ENCODE measurements at places on chromosomes 7 and 10. TPM values are rescaled to one million over a fixed set of nuclear protein-coding genes. Genes with fewer than 3 reads are reported as not detected.

- no peaks in the 10 kb centered on the region for H3K27me3 ChIP-seq
- H3K36me3 ChIP-seq: no peaks in the 10 kb centered on the region
- DNase-seq: no peak
- no peaks in the 10 kb centered on the region for H3K4me1 ChIP-seq
Observed at GRCh38 chr10:32065856-32066255, 9.6 kb upstream of the KIF5B start.

DNA sequence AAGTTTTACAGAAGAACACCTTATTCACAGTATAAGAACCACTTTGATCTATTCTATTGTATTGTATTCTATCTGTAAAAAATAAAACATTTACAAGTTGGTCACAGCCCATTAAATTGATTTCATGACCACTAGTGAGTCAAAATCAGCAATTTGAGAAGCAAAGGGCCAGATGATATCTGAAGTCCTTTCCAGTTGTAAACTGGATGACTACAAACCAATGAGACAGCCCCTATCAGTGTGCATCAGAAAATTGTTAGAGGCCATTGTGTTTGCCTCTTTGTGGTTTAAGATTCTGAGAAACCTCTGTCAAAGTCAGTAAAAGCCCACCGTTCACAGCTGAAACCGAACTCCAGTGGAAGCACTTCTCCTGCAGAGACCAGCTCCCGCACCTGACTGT lies 54.8 kb downstream of the TBXAS1 start:
- H3K36me3 ChIP-seq: no peaks in the 10 kb centered on the region
- no peak overlapping the region for H3K27ac ChIP-seq
- no peak for DNase-seq
- H3K4me3 ChIP-seq: no peak overlapping the region

The PRSS37 gene
- not detected for total RNA-seq

DNA sequence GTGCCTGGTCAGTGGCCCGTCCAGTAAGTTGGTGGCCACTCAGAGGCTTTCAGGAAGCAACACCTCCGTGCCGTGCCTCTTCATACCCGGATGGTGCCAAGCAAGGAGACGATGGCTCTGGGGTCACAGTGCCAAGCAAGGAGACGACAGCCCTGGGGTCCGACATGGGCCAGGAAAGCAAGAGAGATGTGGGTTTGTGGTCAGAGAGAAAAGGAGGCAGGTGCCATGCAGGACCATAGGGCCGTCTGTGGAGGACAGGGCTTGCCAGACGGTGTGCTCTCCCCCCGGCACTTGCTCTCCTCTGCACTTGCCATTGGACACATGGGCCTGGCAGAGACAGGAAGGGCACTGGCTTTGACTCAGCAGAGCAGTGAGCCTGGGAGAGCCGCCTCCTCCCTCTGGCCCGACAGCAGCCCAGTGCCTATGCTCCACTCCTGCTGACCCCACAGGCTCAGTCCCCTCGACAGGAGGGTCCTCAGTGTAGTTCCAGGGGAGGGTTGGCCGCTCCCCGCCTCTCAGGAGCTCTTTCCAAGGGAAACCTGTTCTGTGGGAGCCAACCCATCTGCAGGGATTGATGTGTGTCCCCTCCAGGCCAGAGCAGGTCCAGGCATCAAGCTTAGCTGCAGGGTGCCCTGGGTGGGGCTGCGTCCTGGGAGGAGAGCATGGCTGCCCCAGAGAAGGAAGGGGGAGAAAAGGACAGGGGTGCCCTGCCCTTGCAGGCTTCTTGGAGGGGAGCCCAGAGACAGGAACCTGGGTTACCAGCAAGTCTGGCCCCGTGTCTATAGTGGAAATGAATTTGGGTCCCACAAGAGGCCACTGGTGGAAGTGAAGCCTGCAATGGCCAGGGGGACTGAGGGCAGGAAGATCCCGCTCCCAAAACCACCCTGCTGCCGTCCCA lies 7.6 kb upstream of the CALML5 start:
- no peak overlapping the region for H3K4me3 ChIP-seq
- no peaks in the 10 kb centered on the region for H3K36me3 ChIP-seq
- peak; percentile 7 for DNase-seq
- H3K4me1 ChIP-seq: peaks cover 13% of the 10 kb centered on the region
- H3K27ac ChIP-seq: no peak overlapping the region

GRCh38 chr7:78345979-78346378 lies 547.4 kb downstream of the PHTF2 start:
- DNase-seq: no peak
- H3K36me3 ChIP-seq: no peaks in the 10 kb centered on the region
- H3K27ac ChIP-seq: no peak overlapping the region
- H3K4me1 ChIP-seq: no peaks in the 10 kb centered on the region
- H3K4me3 ChIP-seq: no peak overlapping the region

DNA sequence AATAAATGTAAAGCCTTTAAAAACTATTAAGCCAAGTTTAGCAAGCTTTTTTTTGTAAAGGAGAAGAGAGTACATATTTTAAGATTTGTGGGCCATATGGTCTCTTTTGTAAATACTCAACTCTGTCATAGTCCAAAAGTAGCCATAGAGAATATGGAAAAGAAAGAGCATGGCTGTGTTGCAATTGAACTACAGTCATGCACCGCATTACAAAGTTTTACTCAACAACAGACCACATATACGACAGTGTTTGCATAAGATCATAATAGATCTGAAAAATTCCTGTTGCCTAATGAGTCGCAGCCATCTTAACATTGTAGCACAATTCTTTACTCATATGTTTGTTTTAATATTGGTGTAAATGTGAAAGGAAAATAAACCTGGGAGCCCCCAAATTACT lies 440.8 kb downstream of the HTR7 start:
- DNase-seq: no peak
- H3K4me1 ChIP-seq: no peaks in the 10 kb centered on the region
- H3K36me3 ChIP-seq: no peaks in the 10 kb centered on the region
- H3K4me3 ChIP-seq: no peak overlapping the region

- no peak overlapping the region for H3K4me3 ChIP-seq
- H3K27ac ChIP-seq: no peak overlapping the region
- no peaks in the 10 kb centered on the region for H3K36me3 ChIP-seq
- H3K27me3 ChIP-seq: no peaks in the 10 kb centered on the region
- peaks cover 4% of the 10 kb centered on the region for H3K4me1 ChIP-seq
Observed at GRCh38 chr10:46319389-46319788, 32.6 kb downstream of the ANTXRL start.

The ADAP1 gene
- 84.9 TPM for total RNA-seq

- DNase-seq: peak; percentile 71
- H3K4me3 ChIP-seq: peak overlapping the region; percentile 89
- no peaks in the 10 kb centered on the region for H3K27me3 ChIP-seq
- no peaks in the 10 kb centered on the region for H3K36me3 ChIP-seq
- H3K4me1 ChIP-seq: peaks cover 28% of the 10 kb centered on the region
Observed at GRCh38 chr7:5429253-5429856, 5.7 kb upstream of the TNRC18 start.

- DNase-seq: no peak
- H3K36me3 ChIP-seq: no peaks in the 10 kb centered on the region
- H3K27ac ChIP-seq: no peak overlapping the region
- no peak overlapping the region for H3K4me3 ChIP-seq
- no peaks in the 10 kb centered on the region for H3K27me3 ChIP-seq
Observed at GRCh38 chr7:36034020-36034419, 119.0 kb upstream of the EEPD1 start.

DNA sequence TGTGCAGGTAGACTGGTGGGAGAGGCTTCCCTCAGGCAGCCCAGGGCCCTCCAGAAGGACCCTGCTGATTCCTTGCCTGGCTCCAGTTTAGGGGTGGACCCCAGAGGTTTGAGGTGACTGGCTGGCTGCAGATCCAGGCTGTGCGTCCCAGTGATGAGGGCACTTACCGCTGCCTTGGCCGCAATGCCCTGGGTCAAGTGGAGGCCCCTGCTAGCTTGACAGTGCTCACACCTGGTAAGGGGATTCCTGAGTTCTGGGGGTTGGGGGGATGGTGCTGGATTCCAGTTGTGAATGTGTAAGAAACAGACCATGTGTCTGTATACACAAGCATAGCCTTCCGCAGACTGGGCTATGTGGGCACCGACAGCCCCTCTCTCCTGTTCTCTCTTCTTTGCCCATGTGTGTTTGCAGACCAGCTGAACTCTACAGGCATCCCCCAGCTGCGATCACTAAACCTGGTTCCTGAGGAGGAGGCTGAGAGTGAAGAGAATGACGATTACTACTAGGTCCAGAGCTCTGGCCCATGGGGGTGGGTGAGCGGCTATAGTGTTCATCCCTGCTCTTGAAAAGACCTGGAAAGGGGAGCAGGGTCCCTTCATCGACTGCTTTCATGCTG lies 2.7 kb downstream of the KAZALD1 start:
- peak overlapping the region; percentile 84 for H3K27ac ChIP-seq
- peaks cover 20% of the 10 kb centered on the region for H3K27me3 ChIP-seq
- no peak for DNase-seq
- H3K4me3 ChIP-seq: no peak overlapping the region

DNA sequence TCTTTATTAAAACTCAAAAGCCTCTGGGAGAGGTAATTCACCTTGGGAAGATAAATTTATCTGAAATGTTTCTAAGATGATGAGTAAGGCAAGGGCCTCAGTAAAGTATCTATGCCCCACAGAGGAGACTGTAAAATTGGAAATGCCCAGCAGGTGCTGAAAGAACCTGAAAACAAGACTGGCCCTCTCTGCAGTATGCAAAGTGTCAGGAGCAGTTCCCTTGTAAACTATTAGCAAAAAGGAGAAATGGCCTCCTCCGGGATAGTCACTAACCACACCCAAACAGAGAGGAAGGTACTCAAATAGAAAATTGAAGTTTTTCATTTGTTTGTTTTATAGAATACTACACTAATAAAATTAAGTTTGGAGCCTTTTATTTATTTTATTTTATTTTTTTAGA lies 81.2 kb downstream of the FZD1 start:
- no peaks in the 10 kb centered on the region for H3K36me3 ChIP-seq
- no peak for DNase-seq
- no peak overlapping the region for H3K27ac ChIP-seq
- no peak overlapping the region for H3K4me3 ChIP-seq
- no peaks in the 10 kb centered on the region for H3K4me1 ChIP-seq

- no peak overlapping the region for H3K4me3 ChIP-seq
- no peaks in the 10 kb centered on the region for H3K4me1 ChIP-seq
- H3K36me3 ChIP-seq: no peaks in the 10 kb centered on the region
- no peak for DNase-seq
- H3K27me3 ChIP-seq: no peaks in the 10 kb centered on the region
- no peak overlapping the region for H3K27ac ChIP-seq
Observed at GRCh38 chr7:107833684-107834106, 30.7 kb upstream of the SLC26A3 start.

DNA sequence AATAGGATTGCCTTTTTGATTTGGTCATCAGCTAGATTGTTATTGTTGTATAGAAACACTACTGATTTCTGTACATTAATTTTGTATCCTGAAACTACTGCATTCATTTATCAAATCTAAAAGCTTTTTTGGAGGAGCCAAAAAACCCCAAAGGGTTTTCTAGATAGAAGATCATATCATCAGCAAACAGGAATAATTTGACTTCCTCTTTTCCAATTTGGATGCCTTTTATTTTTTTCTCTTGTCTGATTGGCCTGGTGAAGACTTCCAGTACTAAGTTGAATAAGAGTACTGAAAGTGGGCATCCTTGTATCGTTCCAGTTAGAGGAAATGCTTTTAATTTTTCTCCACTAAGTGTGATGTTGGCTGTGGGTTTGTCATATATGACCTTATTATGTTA lies 10.6 kb upstream of the ENTPD7 start:
- H3K27ac ChIP-seq: no peak overlapping the region
- DNase-seq: no peak
- no peaks in the 10 kb centered on the region for H3K4me1 ChIP-seq
- H3K27me3 ChIP-seq: no peaks in the 10 kb centered on the region
- no peaks in the 10 kb centered on the region for H3K36me3 ChIP-seq

- H3K4me3 ChIP-seq: no peak overlapping the region
- H3K4me1 ChIP-seq: no peaks in the 10 kb centered on the region
- no peak overlapping the region for H3K27ac ChIP-seq
- no peaks in the 10 kb centered on the region for H3K36me3 ChIP-seq
- peak; percentile 65 for DNase-seq
Observed at GRCh38 chr7:157253850-157254249, 83.0 kb upstream of the DNAJB6 start.

The GDF2 gene
- total RNA-seq: not detected

- H3K4me3 ChIP-seq: no peak overlapping the region
- no peak for DNase-seq
- H3K27ac ChIP-seq: no peak overlapping the region
- H3K4me1 ChIP-seq: peaks cover 3% of the 10 kb centered on the region
- no peaks in the 10 kb centered on the region for H3K36me3 ChIP-seq
- H3K27me3 ChIP-seq: no peaks in the 10 kb centered on the region
Observed at GRCh38 chr7:105719395-105719794, 138.1 kb upstream of the EFCAB10 start.

The CRPPA gene
- total RNA-seq: 2.6 TPM

DNA sequence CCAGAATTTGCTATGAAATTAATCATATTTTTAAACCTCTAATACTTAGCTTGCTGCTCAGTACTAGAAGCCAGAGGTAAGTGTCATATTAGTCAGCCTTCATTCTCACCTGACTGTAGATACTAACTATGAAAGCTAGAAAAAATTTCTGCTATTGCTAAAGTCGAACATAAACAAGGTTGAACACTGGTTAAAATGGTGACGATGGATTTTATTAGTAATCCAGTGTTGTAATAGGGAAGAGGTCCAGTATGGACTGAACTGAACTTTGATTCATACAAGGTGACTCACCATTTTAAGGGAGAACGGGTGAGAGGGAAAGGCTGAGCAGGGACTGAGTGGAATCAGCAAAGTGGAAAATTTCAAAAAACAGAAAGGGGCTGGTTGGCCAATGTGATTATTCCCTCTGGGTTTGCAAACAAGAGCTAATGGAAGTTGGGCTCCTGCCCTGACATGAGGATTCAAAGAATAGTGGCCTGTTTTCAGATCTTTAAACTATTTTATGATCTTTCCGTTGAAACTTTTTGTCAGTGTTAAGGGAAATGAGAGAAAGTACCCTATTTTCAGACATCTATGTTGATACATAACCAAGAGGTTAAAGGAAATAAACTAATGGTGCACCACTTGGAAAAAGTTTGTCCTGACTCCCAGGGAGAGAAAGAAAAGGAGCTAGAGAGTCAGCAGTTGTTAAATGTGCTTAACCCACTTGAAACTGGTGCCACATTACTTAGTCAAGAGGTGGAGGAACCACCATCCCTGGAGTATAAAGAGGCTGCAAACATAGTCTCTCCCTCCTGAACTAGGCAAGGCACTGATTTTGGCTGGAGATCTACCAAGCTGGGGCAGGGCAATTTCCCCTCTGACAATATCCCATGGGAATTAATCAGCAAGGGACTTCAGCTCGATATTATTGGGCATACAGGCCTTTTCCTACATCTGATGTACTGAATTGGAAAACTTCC lies 15.3 kb upstream of the AKR1C1 start:
- H3K36me3 ChIP-seq: no peaks in the 10 kb centered on the region
- no peak overlapping the region for H3K4me3 ChIP-seq
- no peak for DNase-seq
- no peaks in the 10 kb centered on the region for H3K27me3 ChIP-seq
- H3K27ac ChIP-seq: peak overlapping the region; percentile 73
- H3K4me1 ChIP-seq: peaks cover 33% of the 10 kb centered on the region

DNA sequence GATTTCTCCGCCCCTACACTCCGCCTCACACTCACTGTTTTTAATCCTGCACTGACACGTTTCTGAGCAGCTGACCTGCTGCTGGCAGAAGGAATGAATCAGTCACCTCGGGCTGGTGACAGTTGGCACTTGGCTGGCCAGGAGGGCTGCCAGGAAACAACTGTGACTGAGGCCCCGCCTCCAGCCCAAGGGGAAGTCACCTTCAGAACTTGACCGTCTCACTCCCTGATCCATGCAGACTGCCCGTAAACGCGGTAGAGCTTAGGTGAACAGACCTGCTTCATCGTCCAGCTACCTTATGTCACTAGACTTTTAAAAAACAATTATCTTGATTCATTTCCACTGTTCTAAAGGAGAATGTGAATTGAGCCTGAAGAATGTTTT lies 107.5 kb downstream of the DOCK1 start:
- H3K27ac ChIP-seq: peak overlapping the region; percentile 78
- H3K36me3 ChIP-seq: no peaks in the 10 kb centered on the region
- peak; percentile 92 for DNase-seq
- H3K4me1 ChIP-seq: peaks cover 20% of the 10 kb centered on the region
- H3K27me3 ChIP-seq: no peaks in the 10 kb centered on the region

Measured in transverse colon (tissue), 4 donors.